Endothelial cell of umbilical vein (primary cell): ENCODE measurements at places on chromosomes 11 and 22. TPM values are rescaled to one million over a fixed set of nuclear protein-coding genes. Genes with fewer than 3 reads are reported as not detected.
A peak's percentile ranks its signal among the peaks of the same experiment; 100 is the strongest.

- H3K4me3 ChIP-seq, result no peak overlapping the region
- H3K27ac ChIP-seq, result no peak overlapping the region
- peaks cover 6% of the 10 kb centered on the region for H3K36me3 ChIP-seq
- H3K4me1 ChIP-seq, result peaks cover 6% of the 10 kb centered on the region
- no peaks in the 10 kb centered on the region for H3K27me3 ChIP-seq
Observed at GRCh38 chr22:50502096-50502495, 5.4 kb downstream of the LMF2 start.

Gene SPCS2
- total RNA-seq, result 140 and 152 TPM in 2 replicates

GRCh38 chr11:111419641-111420327 is 40.7 kb upstream of the POU2AF1 start:
- no peak overlapping the region for H3K27ac ChIP-seq
- H3K36me3 ChIP-seq, result no peaks in the 10 kb centered on the region
- no peaks in the 10 kb centered on the region for H3K4me1 ChIP-seq

Gene LARGE2
- not detected in 2 replicates for total RNA-seq

DNA sequence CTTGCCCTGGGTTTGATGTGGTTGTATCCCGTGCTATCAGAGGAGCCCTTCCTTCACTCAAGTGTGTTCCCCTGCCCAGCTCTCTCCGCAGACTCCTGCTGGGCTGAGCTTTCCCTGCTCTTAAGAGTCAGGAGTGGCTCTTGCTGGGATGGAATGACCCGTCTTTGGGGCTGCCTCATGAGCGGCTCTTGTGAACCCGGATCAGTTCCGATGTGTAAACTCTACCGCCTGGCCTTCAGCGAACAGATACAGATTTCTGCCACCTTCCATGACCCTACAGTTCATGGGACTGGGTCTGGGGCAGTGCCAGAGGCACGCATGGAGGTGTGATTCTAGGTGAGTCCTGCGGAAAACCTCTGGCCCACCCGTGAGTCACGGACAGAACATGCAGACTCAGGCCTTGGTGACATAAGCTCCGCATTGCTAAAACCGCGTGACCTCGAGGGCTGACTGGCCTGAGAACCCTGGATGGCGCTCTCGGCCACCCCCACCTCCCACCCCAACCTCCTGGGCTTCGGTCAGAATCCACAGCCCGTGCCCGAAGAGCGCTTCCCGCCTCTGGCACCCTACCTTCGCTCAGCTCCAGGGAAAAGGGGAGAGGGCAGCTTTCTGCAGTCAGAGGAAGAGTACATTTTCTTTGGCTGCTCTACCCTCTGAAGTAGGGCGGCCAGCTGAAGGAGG is 1.3 kb upstream of the ZBTB16 start:
- no peak overlapping the region for H3K27ac ChIP-seq
- H3K27me3 ChIP-seq, result no peaks in the 10 kb centered on the region
- no peaks in the 10 kb centered on the region for H3K36me3 ChIP-seq
- peaks cover 8% of the 10 kb centered on the region for H3K4me1 ChIP-seq

Gene OR52B4
- total RNA-seq, result not detected in 2 replicates

- H3K4me3 ChIP-seq, result no peak overlapping the region
- H3K36me3 ChIP-seq, result no peaks in the 10 kb centered on the region
- H3K4me1 ChIP-seq, result no peaks in the 10 kb centered on the region
- H3K27me3 ChIP-seq, result no peaks in the 10 kb centered on the region
- H3K27ac ChIP-seq, result no peak overlapping the region
- DNase-seq, result peak; percentile 13
Observed at GRCh38 chr11:42407341-42407740, 904.5 kb upstream of the API5 start.

Gene SART1
- total RNA-seq, result 58.9 and 62.7 TPM in 2 replicates

GRCh38 chr11:123351375-123351774 is 78.7 kb upstream of the GRAMD1B start:
- DNase-seq, result no peak
- no peaks in the 10 kb centered on the region for H3K36me3 ChIP-seq
- no peak overlapping the region for H3K27ac ChIP-seq
- no peaks in the 10 kb centered on the region for H3K4me1 ChIP-seq
- no peak overlapping the region for H3K4me3 ChIP-seq
- H3K27me3 ChIP-seq, result no peaks in the 10 kb centered on the region

DNA sequence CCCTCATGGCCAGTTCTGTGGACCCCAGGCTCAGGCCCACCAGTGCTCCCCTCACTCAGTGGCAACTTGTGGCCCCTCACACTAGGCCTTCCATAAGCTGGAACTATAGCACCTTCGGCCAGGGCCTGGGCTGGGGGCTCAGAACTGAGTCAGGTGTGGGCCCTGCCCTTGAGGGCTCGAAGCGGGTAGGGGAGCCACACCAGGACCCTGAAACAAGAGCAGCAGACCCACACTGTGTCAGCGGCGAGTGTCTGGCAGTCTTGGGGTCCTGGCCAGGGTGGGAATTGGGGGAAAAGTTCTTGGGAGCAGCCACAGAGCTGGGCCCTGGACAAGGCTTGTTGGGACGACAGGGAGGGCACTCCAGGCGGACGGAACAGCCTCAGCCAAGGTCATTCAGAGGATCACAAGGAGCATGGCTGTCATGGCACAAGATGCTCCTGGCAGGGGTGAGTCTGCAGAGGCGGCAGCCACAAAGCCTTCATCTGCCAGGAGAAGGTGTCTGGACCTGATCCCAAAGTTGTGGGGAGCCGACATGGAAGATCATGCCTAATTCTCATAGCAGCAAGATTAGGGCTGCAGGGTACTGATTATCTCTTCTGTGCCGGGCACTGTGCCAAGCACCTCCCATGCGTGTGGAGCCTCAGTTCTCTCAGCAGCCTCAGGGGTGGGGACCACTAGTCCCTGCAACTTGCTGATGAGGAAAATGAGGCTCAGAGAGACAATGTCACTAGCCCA is 50.7 kb downstream of the SHISAL1 start:
- no peaks in the 10 kb centered on the region for H3K36me3 ChIP-seq
- H3K4me1 ChIP-seq, result no peaks in the 10 kb centered on the region
- H3K27me3 ChIP-seq, result no peaks in the 10 kb centered on the region
- H3K4me3 ChIP-seq, result no peak overlapping the region

DNA sequence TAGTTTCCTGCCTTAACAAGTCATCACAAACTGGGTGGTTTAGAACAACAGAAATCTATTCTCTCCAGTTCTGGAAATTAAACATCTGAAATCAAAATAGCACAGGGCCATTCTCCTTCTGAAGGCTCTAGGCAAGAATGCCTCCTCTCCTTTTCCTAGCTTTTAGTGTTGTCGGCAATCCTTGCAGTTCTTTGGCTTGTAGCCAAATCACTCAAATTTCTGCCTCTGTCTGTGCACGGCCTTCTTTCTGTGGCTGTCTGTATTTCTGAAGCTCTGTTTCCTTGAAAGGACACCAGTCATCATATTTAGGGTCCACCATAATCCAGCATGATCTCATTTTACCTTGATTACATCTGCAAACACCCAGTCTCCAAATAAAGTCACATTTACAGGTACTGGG is 795.5 kb downstream of the METTL15 start:
- H3K4me1 ChIP-seq, result no peaks in the 10 kb centered on the region
- no peaks in the 10 kb centered on the region for H3K36me3 ChIP-seq
- no peak overlapping the region for H3K27ac ChIP-seq
- H3K4me3 ChIP-seq, result no peak overlapping the region
- no peaks in the 10 kb centered on the region for H3K27me3 ChIP-seq

DNA sequence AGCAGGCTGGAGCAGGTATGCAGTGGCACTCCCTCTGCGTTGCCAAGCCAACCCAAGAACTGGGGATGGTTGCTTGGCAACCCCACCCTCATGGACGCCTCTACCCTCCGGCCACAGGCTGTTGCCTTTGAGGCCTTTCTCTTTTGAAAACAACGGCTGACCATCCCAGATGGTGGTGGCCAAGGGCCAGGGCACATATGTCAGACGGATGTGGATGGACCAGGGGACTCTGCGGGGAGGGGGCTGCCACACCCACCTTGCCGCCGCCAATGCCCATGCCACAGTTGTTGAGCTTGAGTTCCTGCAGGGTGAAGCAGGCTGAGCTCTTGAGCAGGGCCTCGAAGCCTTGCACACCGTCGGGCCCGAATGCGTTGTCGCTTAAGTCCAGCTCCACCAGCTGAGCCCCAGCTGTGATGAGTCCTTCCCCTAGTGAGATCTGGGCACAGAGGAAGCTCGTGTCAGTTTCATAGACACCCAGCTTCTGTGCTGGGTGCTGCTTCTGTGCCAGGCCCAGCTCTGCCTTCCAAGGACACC is 21.5 kb downstream of the RANGAP1 start:
- DNase-seq, result no peak
- no peak overlapping the region for H3K27ac ChIP-seq
- H3K36me3 ChIP-seq, result peaks cover 23% of the 10 kb centered on the region
- no peak overlapping the region for H3K4me3 ChIP-seq
- H3K4me1 ChIP-seq, result no peaks in the 10 kb centered on the region
- no peaks in the 10 kb centered on the region for H3K27me3 ChIP-seq

- H3K27me3 ChIP-seq, result no peaks in the 10 kb centered on the region
- H3K4me3 ChIP-seq, result no peak overlapping the region
- no peaks in the 10 kb centered on the region for H3K36me3 ChIP-seq
- peaks cover 14% of the 10 kb centered on the region for H3K4me1 ChIP-seq
- peak; percentile 89 for DNase-seq
Observed at GRCh38 chr11:128040603-128041002, 546.8 kb downstream of the ETS1 start.

Gene LRRN4CL
- 0.20 and 0.37 TPM in 2 replicates for total RNA-seq

GRCh38 chr22:22616636-22617035 is 27.8 kb upstream of the GGTLC2 start:
- H3K4me1 ChIP-seq, result no peaks in the 10 kb centered on the region
- H3K4me3 ChIP-seq, result no peak overlapping the region
- no peaks in the 10 kb centered on the region for H3K36me3 ChIP-seq

- no peaks in the 10 kb centered on the region for H3K36me3 ChIP-seq
- H3K27ac ChIP-seq, result no peak overlapping the region
- no peak for DNase-seq
Observed at GRCh38 chr11:88353835-88354496, 16.4 kb upstream of the CTSC start.

Gene PKNOX2
- 0.11 and 0.14 TPM in 2 replicates for total RNA-seq

- H3K27ac ChIP-seq, result no peak overlapping the region
- no peak overlapping the region for H3K4me3 ChIP-seq
- H3K27me3 ChIP-seq, result no peaks in the 10 kb centered on the region
- peaks cover 18% of the 10 kb centered on the region for H3K4me1 ChIP-seq
Observed at GRCh38 chr11:12274056-12274455, 103.3 kb upstream of the PARVA start.

- no peaks in the 10 kb centered on the region for H3K27me3 ChIP-seq
- H3K4me1 ChIP-seq, result no peaks in the 10 kb centered on the region
- H3K36me3 ChIP-seq, result no peaks in the 10 kb centered on the region
- H3K4me3 ChIP-seq, result no peak overlapping the region
- no peak overlapping the region for H3K27ac ChIP-seq
Observed at GRCh38 chr22:50074056-50074455, 11.2 kb downstream of the MLC1 start.

GRCh38 chr22:17057959-17058814 is 26.6 kb upstream of the IL17RA start:
- H3K4me3 ChIP-seq, result no peak overlapping the region
- DNase-seq, result peak; percentile 75
- H3K27ac ChIP-seq, result no peak overlapping the region

Gene RGL4
- total RNA-seq, result not detected in 2 replicates
